ENCODE measurements at places on chromosomes 7 and 10.

DNA sequence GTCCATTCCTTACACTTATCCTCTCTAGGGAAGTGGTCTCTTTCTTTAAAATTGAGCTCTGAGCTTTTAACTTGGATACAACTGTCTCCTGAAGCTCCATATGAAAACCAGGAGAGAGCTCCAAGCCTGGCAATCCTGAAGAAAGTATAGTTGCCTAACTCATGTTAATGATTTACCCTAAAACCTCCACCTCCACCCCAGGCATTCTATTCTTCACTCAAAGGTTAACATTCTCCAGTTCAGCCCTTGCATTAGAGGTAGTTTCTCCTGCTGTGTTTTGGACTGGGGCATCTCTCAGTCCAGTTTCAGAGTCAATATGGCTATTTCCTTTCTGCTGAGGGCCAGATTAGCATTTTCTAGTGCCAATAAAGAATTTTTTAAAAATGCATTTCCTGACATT is 195.5 kb downstream of the SLC25A13 start:
- no peak for DNase-seq

DNA sequence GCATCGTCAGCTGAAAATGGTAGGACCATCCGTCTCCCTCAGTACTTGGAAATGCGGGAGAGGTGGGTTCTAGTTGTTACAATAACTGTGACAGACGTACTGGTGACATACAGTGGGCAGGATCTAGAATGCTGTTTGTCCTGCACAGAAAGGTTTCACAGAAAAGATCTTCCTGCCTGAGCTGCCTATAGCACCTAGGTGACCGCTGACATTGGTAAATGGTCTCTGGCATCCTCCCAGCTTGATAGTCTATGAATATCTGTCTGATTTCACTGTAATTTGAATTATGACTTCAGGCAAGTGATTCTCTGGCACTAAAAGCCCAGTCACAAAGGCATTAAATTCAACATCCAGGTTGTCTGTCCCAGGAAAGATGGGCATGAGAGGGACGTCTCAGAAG is 38.2 kb upstream of the CCDC3 start:
- DNase-seq = no peak

DNA sequence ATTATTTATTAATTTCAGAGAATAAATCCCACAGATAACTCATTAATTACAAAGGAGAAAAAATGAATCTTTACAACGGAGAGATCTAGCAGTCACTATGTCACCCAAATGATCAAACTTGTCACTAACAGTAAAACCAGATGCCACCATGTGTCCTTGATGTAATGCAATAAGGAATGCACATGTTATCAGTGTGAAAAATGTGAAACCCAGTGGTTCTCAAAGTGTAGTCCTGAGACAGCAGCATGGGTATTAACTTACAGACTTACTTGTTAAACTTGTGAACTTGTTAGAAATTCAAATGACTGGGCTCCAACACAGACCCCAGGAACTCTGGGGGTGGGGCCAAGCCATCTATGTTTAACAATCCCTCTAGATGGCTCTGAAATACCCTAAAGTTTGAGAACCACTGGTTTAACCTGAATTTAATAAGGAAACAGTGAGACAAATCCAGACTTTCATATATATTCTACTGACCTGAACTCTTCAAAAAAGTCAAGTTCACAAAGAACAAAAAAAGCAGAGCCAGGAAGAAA is 77.4 kb downstream of the RNLS start:
- no peak for DNase-seq

- DNase-seq = no peak
These were observed 45.2 kb upstream of the INSIG1 start for GRCh38 chr7:155252444-155252887.

DNA sequence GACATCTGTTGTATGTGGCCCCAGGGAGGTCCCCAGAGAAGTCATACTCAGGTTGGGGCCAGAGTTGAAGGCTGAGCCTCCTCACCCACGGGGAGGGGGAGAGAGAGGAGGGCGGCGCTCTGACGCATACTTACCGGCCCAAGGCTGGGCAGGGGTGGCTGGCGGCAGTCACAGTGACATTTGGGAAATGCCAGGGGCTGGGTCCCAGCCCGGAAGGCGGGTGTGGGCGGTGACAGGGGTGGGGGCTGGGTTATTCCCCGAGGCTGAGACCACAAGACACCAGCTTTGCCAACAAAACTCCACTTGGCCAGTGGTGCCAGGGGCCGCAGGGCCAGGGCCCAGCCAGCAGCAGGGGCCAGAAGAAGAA is 41.1 kb downstream of the RASGEF1A start:
- DNase-seq = no peak

GRCh38 chr10:96642973-96643372 is 56.2 kb upstream of the TM9SF3 start:
- DNase-seq = peak; percentile 11

- no peak for DNase-seq
These were observed 16.1 kb downstream of the TARP start for GRCh38 chr7:38257350-38257677.

- no peak for DNase-seq
These were observed 906 bp downstream of the DKK1 start for GRCh38 chr10:52314822-52315552.

- no peak for DNase-seq
These were observed 3.9 kb downstream of the RAB11FIP2 start for GRCh38 chr10:118042827-118043242.

DNA sequence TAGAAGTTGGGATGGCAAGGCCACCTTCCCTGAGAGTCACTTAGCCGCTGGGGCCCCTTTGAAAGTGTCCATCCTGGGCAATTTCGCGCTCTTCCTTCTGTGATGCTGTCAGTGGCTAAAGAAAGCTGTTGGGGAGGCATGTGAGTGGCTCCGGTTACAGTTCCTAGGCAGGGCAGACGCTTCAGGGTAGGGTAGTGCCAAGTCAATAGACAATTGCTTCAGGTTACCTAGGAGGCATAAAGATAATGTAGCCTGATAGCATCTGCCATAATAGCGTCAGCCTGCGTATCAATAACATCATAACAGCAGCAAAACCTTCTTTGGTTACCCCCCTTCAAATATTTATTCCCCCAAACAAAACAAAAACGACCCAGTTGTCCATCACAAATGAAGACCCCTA is at the start of gene FAM107B:
Gene FAM107B, minus strand, starts transcription at position 101 of the 400 bp plus-strand sequence. CDS start 234 bp downstream, outside the sequence.
- no peak for DNase-seq

- no peak for DNase-seq
These were observed 2.9 kb downstream of the ADD3 start for GRCh38 chr10:110010486-110011378.

DNA sequence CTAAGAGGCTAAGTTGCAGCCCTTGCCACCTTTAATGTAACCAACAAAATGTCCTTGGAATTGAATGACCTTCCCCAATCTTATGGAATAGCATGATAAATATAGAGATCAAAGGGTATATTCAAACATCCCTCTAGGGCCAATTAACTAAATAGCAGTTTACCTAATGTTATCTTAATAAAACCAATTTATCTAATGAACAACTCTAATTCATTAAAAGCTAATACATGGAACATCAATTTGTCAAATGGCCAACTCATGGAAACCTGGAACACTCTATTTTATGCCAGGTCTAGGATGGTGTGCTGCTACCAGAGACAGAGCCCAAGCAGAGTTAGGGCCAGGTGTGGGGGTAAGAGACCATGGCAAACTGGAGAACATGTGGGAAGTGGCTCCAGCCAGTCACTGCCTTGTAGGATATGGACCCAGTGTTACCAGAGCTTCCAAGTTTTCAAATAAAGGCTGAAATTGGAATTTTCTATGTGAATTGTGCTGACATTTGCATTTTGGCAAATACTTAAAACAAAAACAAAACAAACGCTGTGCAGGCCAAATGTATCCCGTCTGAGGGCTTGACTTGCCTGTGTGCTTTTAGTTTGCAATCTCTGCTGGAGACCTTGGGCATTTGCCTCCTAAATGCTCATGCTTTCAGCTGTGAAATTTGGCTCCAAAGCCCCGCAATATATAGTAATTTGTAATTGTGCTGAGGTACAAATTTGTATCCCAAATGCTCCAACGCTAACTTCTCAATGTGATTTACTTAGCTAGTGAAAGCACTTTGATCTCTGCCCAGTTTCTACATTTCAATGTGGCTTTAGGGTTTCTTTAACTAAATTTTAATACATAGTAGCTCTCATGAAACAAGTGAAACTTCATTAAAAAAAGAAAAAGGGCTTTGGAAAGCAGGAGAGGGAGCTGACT is 55.1 kb downstream of the CPED1 start:
- DNase-seq = no peak

- DNase-seq = no peak
These were observed 144.2 kb downstream of the SPAG6 start for GRCh38 chr10:22489467-22489866.

GRCh38 chr7:158581440-158582088 is 6.1 kb downstream of the PTPRN2 start:
- DNase-seq = no peak

DNA sequence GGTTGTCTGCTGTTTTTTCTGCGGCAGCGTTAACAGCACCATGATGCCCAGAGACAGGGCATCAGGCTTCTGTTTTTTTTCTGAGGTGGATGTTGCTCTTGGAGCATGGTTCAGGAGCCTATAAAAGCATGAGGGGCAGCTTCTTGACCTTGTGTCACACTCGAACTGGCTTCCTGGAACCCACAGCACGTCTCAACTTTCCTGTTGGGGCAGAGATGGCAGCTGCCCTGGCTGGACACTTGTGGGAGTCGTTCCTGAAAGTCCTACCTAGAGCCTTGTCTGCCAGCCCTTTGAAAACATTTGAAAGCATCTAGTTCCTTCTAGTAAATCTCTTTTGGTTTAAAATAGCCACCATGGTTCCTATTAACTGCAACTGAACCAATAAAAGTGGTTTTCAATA is 28.9 kb upstream of the PRKAG2 start:
- no peak for DNase-seq

DNA sequence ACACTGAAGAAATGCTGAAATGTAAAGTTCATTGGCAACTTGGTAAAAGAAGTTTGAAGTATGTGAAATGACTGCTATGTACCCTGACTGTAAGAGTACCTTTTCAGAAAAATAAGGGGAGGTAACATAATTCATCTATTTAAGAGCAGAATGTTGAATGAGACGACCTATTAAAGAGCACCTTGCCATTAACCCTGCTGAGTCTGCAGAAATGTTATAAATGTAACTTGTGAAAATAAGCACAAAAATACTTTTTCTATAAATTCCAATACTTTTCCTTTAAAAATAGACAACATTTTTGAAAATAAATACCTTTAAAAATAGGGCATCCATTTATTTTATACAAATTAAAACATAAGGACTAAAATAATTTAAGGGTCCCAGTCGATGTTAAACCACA is 7.7 kb downstream of the TM9SF3 start:
- no peak for DNase-seq

DNA sequence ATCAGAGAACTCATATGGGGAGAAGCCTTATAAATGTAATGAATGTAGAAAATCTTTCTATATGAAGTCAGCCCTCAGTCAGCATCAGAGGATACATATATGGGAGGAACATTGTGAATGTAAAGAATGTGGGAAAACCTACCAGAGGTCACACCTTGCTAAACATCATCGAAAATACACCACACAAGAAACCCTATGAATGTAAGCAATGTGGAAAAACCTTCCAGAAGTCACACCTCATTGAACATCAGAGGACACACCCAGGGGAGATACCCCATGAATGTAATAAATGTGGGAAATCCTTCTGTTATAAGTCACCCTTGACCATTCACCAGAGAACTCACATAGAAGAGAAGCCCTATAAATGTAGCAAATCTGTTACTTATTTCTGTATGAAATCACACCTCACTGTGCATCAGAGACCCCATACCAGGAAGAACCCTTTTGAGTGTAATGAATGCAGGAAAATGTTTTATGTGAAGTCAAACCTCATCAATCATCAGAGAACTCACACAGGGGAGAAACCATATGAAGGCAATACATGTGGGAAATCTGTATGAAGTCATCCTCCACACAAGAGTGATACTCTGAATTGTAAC is 30.8 kb downstream of the ZNF12 start:
- no peak for DNase-seq

DNA sequence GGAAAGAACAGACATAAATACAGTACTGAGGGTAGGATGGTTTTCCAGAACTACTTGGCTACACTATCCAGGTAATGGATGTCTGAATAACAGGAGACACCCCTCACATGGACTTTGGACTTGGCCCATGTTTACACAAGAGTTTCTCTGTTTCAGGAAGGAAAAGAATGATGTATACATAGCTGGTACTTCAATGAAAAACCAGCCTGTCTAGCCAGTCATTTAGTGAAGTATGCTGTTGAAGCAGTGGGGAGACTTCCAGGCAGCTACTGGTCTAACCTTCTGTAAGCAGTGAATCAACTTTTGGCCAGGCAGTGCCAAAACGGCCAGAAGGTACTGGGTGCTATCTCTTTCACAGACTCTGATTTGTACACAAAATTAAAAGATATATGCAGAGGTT is 135.0 kb downstream of the MBL2 start:
- DNase-seq = no peak

DNA sequence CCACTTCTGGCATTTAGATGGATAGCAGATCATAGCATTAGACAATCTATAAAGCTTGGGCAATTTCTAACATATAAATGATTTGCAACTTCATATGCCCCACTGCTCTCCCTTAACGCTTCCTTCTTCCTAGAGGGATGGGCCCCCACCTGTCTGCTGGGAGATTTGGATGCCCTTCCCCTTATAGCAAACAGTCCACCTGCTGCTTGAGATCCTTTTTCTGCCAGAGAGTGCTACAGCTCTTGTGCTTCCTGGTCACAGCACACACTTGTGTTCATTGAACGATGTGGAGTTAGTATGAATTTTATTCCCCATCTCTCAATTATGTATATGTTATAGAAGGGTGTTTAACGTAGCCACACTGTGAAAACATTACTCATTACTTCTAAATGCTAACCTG is 10.4 kb upstream of the PCGF5 start:
- DNase-seq = no peak

DNA sequence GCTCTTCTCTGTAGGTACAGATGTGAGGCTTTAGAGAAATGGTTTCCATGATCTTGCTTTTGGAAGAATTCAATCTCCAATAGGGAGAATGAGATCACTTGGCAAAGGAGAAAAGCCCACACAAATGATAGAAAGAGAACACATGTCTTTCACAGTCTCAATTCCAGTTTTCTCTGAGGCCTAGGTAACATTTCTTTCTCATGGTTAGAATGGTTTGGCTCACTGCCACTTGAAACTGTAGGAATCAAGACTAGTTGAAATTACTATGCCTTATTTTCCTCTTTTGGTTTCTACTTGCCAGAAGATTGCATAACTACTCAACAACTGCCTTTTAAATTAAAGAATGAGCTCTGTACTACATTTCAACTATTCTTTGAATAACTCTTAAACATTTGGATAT is 276.5 kb upstream of the TEX47 start:
- DNase-seq = no peak

GRCh38 chr10:70498970-70499835 is 20.6 kb downstream of the PALD1 start:
- DNase-seq = no peak

DNA sequence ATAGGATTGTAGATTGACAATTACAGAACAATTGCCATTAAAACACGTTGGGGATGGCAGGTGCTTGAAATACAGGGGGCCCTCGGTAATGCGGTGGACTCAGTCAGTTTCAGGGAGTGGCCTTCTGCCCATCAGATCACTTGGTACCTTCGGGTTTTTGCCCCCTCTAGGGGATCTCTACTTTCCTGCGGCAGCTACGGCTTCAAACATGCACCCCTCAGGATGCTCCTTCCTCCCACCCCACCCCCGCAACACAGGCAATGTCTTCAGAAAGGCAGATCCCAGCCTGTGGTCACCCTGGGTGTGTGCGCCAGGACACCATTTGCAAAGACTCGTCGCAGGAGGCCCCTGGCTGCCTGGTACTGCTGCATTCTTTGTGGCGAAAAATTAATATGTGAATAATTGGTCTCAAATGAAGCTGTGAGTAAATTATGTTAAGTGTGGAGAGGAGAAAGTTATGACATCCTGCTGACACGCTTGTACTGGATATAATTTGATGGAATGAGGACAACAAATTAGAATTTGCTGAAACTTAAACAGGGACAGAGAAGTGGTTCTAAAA is 431.0 kb upstream of the MKI67 start:
- no peak for DNase-seq

Measured in activated naive CD4-positive, alpha-beta T cell (primary cell).